ENCODE measurements at places on chromosomes 4 and X. TPM values are rescaled to one million over a fixed set of nuclear protein-coding genes. Genes with fewer than 3 reads are reported as not detected.

PRDM5 gene
- 0.44 TPM for total RNA-seq

- DNase-seq, result no peak
These were observed 36.5 kb downstream of the PRR32 start for GRCh38 chrX:126855839-126856524.

GRCh38 chr4:167196344-167197012 is 37.8 kb downstream of the SPOCK3 start:
- DNase-seq, result no peak

DNA sequence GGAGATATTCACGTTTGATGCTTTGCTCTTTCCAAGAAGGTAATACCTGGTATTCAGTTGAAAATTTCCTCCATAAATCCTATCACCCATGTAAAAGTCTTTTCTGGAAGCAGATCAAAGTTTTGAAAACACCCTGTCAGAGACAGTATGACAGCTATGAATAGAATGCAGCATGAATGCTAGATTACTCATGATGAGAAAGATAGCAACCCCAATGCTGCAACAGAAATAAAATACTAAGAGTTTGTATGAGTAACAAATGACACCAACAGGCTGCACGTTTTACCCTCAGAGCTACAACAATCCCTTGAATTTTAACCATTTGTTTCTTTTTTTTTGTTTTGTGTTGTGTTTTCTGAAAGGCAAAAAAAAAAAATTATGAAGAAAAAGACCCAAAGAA is 108.6 kb downstream of the ARHGAP6 start:
- no peak for DNase-seq

SOX3 gene
- not detected for total RNA-seq

PFKFB1 gene
- total RNA-seq, result 1.0 TPM

DNA sequence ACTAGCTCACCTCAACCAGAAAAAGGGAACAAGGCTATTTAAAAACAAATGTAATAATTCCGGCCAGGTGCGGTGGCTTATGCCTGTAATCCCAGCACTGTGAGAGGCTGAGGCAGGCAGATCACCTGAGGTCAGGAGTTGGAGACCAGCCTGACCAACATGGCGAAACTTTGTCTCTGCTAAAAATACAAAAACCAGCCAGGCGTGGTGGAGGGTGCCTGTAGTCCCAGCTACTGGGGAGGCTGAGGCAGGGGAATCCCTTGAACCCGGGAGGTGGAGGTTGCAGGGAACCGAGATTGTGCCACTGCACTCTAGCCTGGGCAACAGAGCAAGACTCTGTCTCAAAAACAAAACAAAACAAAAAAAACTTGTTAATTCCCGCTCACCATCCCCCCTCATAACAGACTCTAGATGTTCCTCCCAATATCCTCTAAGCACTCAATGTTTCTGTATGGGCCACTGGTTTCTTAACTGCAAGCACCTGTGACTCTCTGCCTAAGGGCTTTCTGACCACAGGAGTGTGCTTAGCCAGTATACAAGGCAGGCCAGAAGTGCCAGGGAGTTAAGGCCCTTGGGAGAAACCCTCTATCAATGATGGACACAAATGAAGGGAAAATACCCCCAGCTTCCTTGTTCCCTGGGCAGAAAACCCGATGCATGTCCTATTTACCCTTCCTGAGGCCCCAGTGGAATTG is 21.0 kb upstream of the THOC2 start:
- peak; percentile 64 for DNase-seq

ESX1 gene
- total RNA-seq, result not detected

DNAJB14 gene
- total RNA-seq, result 44.9 TPM

PCDH10 gene
- not detected for total RNA-seq

DNA sequence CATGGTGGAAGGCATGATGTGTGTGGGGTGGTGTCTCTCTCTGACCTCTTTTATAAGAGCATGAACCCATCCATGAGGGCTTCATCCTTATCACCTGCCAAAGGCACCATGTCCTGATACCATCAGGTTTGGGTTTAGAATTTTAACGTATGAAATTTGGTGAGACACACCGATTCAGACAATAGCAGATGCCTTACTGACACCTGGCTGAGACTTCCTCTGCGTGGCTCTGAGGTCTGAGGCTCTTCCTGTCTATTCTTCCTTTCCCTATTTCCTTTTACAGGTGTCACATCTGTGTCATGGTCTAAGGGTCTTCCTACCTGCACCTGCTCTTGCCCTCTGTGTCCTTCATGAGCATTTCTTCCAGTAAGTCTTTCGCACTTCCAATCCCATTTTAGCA is 320.7 kb upstream of the CLNK start:
- DNase-seq, result peak; percentile 10
